GM23338 (cell line): ENCODE measurements at places on chromosomes 7 and 10.

DNA sequence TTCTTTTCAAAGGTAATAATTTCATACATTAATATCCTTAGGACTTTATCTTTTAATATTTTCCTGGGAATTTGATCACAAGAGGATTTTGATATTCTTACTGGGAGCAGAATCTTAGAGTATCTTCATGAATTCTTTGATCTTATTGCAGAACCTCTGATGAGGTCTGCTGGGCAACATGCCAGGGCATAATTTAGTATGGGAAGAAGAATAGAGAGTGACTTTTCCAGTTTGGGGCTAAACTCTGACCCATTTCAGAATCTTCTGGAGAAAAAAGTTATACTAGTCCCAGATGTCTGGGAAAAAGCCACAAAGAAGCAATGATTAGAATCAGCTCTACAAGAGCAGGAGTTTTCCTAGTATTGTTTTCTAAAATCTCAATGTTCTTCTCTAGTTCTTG, 28.0 kb upstream of the RSU1 start:
- no peak for DNase-seq

GRCh38 chr7:52670608-52671225, 364.7 kb upstream of the POM121L12 start:
- no peak for DNase-seq

- no peak for DNase-seq
Measured at GRCh38 chr10:93364966-93365365, 117.2 kb downstream of the MYOF start.

DNA sequence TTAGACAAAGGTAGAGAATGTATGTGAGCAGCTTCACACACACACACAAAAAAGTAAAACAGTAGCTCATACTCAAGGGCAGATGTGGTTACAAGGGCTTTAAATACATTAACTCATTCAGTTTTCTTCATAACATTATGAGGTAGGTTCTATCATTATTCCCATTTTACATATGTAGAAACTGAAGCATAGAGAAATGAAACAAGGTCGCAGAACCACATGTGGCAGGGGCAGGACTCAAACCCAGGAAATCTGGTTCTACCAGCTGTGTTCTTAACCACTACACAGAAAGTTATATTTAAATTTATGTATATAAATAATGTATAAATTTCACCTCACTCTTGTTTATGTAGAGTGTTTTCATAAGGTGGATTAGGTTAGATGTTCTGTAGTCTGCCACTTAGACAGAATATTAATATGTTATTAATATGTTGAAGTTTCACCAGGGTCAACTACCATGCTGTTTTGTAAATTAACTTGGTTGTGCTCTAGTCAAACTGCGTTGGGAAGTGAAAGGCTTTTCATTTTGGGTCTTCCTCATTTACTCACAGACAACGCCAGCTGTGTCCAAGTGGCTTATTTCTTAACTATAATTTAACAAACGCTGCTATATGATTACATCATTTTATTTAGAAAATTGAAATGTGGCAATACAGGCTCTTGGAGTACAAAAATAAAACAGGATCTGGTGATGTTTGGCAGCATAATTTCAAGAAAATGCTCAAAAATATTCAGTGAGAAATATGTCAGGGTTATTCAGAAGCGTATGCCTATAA, 138.4 kb downstream of the MDFIC start:
- no peak for DNase-seq

- DNase-seq, result no peak
Measured at GRCh38 chr10:59272061-59272460, 90.3 kb downstream of the FAM13C start.

GRCh38 chr7:142943706-142944268, 4.5 kb downstream of the LLCFC1 start:
- DNase-seq, result no peak

- no peak for DNase-seq
Measured at GRCh38 chr7:81873559-81873958, 103.7 kb upstream of the HGF start.

DNA sequence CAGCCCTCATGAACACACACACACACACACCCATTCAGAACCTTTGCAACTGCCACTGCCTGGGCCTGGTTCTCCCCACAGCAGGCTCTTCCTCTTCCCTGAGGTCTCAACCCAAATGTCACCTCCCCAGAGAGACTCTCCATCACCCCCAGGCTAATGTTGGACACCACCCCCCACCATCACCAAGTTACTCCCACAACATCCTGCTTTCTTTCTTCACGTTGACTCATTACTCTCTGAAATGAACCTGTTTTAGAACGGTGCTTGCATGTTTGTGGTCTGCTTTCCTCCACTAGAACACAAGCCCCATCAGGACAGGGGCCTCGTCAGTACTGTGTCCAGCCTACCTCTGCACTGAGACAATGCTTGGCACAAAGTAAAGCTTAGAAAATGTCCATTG, 16.0 kb downstream of the AFAP1L2 start:
- no peak for DNase-seq

- DNase-seq, result no peak
Measured at GRCh38 chr7:148017126-148017525, 573.4 kb upstream of the C7orf33 start.

- no peak for DNase-seq
Measured at GRCh38 chr10:119383174-119383856, 159.2 kb downstream of the RGS10 start.
